NCI-H82 (cell line): ENCODE measurements at places on chromosomes 3 and 15.
A peak's percentile ranks its signal among the peaks of the same experiment; 100 is the strongest.

- no peak for DNase-seq
Measured at GRCh38 chr3:9395570-9396300, 1.7 kb upstream of the SETD5 start.

GRCh38 chr3:70614111-70614510 is 301.7 kb upstream of the MDFIC2 start:
- DNase-seq: peak; percentile 0

DNA sequence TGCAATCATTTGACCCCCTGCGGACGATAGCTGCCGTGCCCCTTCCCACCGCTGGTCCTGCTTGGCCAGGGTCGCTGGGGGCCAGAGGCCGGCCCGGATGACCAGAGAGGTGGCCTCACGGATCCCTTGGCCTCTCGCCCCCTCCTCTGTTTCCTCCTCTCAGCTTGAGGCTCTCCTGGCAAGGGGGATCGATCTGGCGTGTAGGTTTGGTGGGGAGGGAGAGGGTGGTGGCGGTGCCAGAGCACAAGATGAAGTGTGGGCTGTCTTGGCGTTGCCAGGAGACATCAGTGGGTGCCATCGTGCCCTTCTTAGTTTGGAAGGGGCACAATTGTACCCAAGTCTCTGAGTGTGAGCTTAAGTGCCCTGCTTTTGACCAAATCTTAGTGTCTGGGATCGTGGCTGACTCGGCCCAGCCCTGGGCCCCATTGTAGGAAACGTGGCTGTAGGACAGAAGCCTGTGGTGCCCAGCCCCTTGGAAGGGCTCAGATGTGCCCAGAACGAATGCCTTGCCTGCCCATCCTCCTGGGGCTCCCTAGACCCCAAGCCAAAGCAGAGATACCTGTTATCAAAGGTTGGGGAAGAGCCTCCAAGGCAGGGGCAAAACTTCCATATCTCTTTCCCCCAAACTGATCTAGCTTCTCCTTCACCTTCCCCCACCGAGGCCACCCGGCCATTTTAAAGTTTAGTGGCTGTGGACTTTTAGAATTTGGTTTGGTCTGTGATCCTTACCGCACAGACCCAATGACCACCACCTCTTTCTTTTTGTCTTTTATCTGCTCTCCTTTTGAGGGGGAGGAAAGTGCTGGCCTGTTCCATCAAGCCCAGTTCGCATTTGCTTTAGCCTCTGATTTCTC is 14.4 kb downstream of the NR2F2 start:
- DNase-seq: no peak

- DNase-seq: no peak
Measured at GRCh38 chr3:48404440-48405342, 25.2 kb downstream of the PLXNB1 start.

DNA sequence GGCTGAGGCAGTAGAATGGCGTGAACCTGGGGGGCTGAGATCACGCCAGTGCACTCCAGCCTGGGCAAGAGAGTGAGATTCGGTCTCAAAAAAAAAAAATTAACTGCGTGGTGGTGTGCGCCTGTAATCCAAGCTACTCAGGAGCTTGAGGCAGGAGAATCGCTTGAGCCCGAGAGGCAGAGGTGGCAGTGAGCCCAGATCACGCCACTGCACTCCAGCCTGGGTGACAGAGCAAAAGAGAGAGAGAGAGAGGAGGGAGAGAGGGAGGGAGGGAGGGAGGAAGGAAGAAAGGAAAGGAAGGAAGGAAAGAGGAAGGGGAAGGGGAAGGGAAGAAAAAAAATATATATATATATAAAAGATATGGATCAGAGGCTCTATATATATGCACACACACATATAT is 6.0 kb downstream of the TM4SF19 start:
- no peak for DNase-seq

- DNase-seq: no peak
Measured at GRCh38 chr15:80880086-80880485, 100.9 kb downstream of the CEMIP start.

DNA sequence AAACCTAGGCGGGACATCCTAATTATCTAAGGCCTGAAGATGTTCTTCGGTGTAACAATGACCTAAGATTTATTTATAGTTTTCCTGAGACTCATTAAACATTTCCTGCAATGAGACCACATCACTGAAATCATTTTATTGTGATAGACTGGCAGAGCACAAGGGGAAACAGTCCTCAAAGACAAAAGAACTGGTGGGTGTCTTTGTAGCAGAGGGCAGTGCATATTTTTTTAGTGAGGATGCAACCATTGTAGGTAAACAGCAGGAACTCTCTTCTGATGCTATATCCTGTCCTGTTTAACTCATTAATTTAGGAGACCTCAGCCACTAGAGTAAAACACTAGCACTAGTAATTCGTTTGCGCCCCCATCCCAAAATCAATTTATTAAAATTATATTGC is 100.0 kb downstream of the MAGI1 start:
- no peak for DNase-seq
